ENCODE measurements at places on chromosomes 6 and 20. TPM values are rescaled to one million over a fixed set of nuclear protein-coding genes. Genes with fewer than 3 reads are reported as not detected.

- DNase-seq = no peak
Measured at GRCh38 chr20:20820785-20821483, 108.5 kb upstream of the RALGAPA2 start.

DNA sequence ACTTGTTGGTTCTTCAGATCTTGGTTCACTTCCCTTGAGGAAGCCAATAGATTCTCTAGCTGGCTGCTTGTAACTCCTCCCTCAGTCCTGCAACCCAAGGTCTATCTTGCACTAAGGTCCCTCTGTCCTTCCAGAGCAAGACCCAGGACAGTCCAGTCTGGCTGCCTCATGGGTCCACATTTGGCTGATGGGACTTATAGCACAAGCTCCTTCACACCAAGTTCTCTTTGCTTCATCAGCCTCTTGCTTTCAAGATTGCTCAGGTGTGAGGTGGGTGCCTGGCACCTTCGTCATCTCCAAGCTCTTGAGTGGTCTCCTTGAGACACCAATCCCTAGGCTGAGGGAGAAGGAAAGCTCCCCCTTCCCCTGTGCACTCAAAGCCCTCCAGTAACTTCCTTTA is 28.3 kb downstream of the NSFL1C start:
- DNase-seq = no peak

DNA sequence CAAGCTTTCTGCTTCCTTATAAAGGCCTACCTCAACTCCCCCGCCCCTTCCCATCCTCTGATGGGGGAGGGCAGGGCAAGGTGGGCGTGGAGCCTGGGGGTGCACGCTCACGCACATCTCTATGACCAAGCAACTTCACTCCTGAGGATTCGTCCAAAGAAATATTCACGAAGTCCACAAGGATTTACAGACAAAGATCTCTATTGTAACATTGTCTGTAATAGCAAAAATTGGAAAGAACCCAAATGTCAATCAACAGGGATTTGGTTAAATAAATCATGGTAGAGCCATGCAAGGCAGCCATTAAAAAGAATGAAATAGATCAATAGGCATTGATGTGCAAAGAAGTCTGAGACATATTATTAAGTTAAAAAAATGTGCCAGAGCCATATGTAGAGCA is 130.4 kb upstream of the AFDN start:
- no peak for DNase-seq

Gene PXMP4
- 6.0 TPM for total RNA-seq

Gene OR2B6
- not detected for total RNA-seq

- no peak for DNase-seq
Measured at GRCh38 chr6:31152781-31153180, 4.8 kb downstream of the CCHCR1 start.

GRCh38 chr6:125983246-125983945 is 2.9 kb upstream of the TRMT11 start:
- no peak for DNase-seq

Gene NHSL1
- 23.1 TPM for total RNA-seq

GRCh38 chr6:159196430-159196975 is 27.3 kb downstream of the FNDC1 start:
- no peak for DNase-seq

DNA sequence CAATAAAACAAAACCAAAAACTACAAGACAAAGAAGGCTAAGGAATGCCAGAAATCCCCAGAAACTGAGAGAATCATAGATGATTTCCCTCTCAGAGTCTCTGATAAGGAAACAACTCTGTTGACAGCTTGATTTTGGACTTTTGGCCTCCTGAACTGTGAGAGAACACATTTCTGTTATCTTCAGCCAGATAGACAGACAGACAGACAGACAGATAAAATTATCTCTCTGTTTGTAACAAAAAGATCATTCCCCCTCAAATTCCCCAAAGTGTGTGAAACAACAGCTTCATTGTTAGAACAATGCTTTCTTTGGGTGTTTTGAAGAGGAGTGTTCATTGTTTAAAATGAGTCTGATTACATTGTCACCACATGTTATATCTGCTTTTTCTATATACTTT is 148.2 kb downstream of the BCKDHB start:
- DNase-seq = no peak

Gene TRIM10
- total RNA-seq = 0.22 TPM

DNA sequence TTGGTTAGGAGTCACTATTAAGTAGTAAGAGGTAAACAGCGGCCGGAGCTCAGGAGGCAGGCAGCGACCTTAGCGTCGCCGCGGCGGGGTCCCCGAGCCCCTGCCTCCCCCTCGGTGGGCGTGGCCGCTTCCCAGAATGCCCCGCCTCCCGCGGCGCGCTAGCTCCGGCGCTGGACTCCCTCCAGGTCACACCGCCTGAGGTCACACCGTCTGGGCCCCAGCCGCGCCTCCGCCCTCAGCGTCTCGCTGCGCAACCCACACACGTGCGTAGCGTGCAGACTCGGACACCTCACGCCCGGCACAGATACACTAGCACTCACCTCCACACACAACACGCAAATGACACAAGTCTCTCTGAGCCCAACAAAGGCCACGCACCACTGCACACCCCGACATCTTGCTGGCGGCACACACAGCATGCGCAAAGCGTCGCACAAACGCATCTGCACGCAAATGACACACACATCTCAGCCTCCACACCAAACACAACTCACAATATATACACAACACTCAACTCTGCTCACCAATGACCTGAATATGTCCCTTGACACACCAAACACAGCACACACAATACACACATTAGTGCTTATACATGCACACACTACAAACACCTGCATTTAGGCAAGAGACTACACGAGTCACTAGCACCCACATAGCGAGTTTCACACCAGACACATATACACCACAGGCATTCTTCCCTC is 17.6 kb upstream of the CDKN1A start:
- DNase-seq = peak; percentile 84

GRCh38 chr6:25401711-25402110 is 122.5 kb downstream of the CARMIL1 start:
- DNase-seq = no peak

GRCh38 chr6:33779290-33779689 is 9.6 kb downstream of the LEMD2 start:
- DNase-seq = no peak

GRCh38 chr20:62064770-62065673 is 659 bp downstream of the TAF4 start:
- DNase-seq = no peak

GRCh38 chr20:50001784-50002311 is 19.1 kb downstream of the SNAI1 start:
- no peak for DNase-seq

Gene PAX1
- total RNA-seq = not detected

Gene FRK
- total RNA-seq = 0.18 TPM

Gene GGTLC1
- total RNA-seq = not detected

DNA sequence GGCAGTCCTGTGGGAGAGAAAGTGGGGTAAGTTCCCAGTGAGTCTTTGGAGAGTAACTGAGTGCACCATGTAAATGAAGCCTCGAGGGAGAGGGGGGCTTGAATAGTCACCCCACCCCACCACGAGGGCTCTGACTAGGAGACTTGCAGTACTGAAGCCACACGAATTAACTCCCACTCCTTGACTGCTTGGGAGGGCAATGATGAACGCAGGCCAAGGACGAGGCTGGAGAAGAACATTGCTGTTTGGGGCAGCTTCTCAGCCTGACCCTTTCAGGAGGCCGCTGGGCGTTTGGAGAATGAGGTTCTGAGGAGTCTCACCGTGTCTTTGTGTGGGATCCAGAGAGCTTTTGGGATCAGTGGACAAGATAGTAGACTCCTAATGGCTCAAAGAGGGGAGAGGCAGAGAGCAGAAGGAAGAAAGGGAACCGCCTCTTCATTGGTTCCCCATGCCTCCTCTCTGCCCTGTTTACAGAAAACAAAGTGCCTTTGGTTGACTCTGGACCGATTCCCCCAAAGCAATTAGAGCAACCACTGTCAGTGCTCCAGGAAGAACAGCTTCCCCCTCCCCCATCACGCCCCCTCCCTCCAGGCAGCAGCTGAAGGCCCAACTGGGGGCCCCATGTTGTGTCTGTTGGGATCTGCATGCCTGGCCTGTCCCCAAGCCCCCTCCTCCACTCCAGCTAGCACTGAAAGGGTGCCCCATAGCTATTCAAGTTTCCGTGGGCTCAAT is 41.7 kb upstream of the CDKN1A start:
- DNase-seq = no peak

Gene ENPP3
- total RNA-seq = 0.48 TPM

Gene GRM1
- 0.41 TPM for total RNA-seq

DNA sequence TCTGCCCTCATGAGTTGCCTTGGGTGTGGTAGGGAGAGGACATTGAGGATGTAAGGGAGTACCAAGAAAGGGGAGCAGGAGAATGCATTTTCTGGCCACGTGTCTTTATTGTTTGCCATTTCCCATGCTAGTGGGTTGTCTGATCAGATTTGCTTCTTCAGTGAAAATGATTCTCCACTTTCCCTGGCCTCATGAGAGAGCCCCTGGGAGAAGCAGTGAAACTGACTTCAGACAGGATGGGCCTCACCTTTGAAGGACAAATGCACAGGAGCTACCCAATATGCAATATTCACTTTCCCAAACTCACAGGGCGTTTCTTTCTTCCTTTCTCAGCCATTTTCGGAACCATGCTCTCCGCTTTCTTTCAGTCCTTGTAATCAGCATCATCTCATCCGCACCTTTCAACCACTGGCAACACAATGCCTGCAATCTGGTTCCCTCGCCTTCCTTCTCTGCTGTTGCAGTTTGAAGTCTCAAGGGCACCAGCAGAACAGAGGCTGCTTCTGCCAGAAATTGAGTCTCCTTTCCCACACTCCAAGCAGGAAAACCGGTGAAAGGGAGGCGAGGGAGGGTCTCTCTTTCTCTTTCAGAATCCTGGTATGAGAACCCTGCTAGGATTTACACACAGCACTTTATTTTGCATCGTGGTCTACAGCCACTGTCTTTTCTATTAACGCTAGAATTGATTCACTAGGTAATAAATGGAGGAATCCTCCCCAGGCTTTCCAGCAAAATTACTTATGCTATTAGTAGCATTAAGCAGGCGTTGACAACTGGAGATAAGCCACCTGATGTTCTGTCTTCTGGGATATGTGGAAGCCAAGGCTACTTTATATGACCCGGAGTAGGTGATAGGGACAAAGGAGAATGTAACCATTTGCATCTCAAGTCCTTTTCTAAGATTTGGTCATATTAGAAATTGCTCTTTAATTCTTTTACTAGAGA is 62.0 kb upstream of the FAM184A start:
- no peak for DNase-seq

Gene SYNGAP1
- 172 TPM for total RNA-seq

Gene OR11A1
- not detected for total RNA-seq

Gene TMEM170B
- total RNA-seq = 5.4 TPM

GRCh38 chr20:57170343-57170742 is 96.1 kb downstream of the BMP7 start:
- DNase-seq = no peak

DNA sequence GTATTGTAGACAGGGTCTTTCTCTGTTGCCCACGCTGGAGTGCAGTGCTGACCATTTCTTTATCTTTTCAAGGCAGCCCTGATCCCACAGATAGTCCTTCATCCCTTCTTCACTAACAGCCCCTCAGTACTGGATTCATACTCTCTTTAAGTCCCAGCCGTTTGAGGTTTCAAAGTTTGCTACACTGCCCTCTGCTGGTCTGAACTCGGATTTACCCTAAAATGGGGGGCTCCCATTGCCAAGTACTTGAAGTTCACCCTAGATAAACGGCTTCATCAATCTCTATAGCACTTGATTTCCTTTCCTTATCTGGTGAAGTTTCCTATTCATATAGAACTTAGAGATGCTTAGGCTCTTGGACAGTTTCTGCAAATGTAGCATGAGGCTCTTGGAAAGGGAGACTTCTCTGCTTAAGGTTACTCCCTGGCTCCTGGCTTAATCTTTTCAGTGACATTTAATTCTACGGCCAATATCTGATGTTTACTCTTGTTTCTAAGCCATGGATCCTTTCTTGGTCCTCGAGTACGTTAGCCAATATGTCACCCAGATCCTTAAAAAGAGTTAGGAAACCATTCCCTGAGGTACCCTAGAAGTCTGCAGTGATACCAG is 21.4 kb upstream of the PREP start:
- peak; percentile 69 for DNase-seq

Gene GPR63
- 7.8 TPM for total RNA-seq

GRCh38 chr6:27865850-27866356 is 46.3 kb downstream of the OR2B2 start:
- peak; percentile 38 for DNase-seq

Gene HLA-E
- total RNA-seq = 44.7 TPM

Data from WTC11 (cell line).